SK-N-SH treated with all-trans-retinoic acid at 6 μM for 48 hours (cell line): ENCODE measurements at places on chromosomes 11 and 22.

- no peak for ATAC-seq
These were observed 279.4 kb upstream of the PDGFD start for GRCh38 chr11:104443387-104443786.

DNA sequence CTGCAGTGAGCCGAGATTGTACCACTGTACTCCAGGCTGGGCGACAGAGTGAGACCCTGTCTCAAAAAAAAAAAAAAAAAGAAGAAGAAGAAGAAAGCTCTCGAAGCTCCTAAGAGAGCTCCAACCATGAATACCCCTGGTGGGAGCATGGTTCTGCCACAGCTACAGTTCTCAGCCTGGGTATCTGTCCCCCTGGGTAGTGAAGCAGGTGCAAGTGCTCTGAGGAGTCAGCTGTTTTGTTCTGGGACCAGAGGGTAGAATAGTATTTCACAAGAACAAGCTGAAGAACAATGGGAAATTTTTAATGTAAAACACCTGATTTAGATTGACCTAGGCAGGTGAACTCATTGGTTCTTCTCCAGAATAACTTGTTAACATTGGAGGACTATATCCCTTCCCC, 4.3 kb upstream of the HYOU1 start:
- no peak for ATAC-seq

DNA sequence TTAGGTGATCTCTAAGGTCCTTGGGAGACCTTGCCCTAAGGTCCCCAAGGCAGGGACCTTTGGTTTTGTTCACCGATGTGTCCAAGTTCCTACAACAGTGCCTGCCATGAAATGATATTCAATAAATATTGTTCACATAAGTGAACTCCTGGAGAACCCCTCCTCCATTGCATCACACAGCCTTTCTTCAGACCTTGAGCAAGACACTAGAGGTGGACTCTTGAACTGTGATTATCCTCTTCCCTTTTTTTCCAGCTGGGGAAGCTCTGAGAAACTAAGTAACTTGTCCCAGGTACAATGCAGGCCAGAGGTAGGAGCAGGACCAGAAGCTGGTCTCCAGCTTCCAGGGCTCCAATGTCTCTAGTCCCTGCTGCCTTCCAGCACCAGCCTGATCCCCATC, 76.6 kb upstream of the LMO1 start:
- ATAC-seq: no peak

DNA sequence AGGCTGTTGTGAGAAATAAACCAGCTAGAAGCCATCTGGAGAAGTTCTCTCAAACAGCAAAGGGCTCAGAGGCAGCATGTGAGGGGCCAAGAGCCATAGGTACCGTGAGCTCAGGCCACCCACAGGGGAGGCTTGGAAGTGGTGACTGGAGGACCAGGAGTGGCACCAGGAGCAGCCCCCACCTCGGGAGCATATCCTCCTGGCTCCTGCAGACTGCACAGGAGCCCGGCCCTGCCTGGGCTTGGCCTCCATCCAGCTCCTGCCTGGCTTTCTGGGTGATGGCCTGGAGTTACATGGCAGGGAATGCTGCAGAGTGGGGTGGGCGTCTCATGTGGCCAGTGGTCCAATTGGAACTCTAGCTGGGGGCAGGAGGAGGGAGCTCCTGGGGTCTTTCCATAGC, 4.2 kb upstream of the MPPED1 start:
- no peak for ATAC-seq

DNA sequence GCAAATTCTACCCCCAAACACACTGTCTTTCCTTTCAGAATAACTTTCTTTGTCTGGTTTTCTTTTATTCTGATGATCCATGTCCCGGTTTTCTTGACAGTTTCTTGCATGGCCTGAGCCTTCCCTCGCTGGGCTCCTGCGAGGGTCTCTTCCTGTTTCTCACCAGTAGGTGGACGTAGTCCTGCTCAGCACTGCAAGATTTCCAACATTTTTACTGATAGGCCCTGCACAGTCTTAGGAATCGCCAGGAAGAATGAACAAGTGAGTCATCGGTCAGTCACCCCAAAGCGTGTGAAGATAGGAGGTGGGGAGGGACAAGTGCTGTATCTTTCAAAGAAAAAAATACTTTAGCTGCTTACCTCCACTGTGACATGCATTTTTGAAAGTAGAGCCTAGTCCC, 16.9 kb upstream of the KIRREL3 start:
- ATAC-seq: peak; percentile 99

- ATAC-seq: no peak
These were observed 352.7 kb upstream of the MPPED2 start for GRCh38 chr11:30938810-30939209.

DNA sequence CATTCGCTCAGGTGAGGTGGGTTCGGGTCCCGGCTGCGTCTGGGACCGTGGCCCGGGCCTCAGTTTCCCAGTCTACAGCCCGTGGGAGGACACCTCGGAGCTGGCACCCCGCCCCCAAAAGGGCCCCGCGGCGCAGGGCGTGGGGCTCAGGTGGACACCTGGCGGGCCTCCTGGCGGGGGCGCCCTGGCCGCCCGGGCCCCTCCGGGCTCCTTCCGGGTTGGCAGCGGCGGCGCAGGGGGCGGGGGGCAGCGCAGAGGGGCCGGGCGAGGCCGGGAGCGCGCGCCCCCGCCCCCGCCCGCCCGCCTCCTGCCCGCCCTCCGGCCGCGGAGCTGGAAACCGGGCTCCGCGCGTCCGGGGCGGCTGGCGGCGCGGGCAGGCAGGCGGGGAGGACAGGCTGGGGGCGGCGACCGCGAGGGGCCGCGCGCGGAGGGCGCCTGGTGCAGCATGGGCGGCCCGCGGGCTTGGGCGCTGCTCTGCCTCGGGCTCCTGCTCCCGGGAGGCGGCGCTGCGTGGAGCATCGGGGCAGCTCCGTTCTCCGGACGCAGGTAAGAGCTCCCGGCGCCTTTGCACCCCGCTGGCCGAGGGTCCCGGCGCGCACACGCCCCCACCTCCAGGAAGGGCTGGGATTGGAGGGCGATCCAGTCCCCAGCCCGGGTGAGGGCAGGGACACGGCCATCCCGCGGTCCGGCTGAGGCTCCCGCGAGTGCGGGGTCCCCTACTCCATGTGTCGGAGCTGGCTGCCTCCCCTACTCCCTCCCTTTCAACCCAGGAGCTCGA, at the start of gene EMID1:
Gene EMID1, plus strand, starts transcription at position 303 of the 778 bp plus-strand sequence. Its CDS starts 143 bp downstream, at position 446.
- peak; percentile 77 for ATAC-seq

DNA sequence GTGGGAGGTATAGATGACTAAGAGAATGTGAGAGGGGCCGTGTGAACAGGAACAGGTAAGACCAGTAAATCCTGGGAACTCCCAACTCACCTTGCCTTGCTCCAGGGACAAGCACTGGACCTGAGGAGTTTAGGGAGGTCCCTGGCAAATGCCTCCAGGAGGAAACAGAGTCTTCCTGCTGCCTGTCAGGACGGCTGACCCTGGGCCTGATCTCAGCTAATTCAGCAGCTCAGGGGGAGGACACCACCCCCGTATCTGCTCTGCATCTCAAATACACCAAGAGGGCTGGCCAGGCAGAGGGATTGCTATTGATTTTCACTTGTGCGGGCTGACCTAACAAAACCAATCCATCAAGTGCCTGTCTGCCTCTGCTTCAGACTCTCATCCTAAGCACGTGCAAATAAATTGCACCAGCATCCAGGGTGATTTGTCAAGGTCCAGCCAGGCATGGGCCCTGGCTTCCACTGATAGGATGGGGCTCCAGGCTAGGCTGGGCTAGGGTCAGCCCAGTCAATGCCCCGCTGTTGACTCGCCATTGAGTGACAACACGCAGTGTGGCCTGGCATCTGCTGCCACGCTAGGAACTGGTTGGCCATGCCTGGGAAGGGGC, 20.3 kb downstream of the UQCR10 start:
- ATAC-seq: no peak

DNA sequence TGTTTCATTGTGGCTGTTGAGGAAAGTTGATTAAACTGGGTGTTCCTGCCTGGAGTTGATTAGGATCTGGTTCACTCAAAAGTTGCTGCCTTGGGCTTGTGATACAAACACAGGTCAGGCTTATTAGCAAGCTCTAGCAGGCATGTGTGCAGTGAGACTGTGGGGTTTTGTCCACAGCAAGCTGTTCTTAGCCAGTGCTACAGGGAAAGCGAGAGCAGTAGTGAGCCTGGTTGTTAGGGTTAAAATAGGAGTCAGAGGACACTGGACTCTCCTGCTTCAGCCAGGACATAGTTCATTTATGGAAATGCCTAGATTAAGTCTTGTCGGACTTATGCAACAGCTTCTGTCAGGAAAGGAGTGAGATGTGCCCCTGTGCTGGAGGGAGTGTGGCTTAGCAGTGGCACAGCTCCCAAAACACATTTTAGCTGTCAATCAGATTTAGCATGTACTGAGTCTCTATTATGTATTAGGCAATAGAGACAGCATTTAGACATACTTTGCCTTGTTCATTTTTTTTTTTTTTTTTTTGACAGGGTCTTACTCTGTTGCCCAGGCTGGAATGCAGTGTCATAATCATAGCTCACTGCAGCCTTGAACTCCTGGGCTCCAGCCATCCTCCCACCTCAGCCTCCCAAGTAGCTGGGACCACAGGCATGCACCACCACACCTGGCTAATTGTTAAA, 8.7 kb downstream of the SNRPD3 start:
- no peak for ATAC-seq

- ATAC-seq: no peak
These were observed 761.1 kb downstream of the BRD1 start for GRCh38 chr22:49066619-49067018.

DNA sequence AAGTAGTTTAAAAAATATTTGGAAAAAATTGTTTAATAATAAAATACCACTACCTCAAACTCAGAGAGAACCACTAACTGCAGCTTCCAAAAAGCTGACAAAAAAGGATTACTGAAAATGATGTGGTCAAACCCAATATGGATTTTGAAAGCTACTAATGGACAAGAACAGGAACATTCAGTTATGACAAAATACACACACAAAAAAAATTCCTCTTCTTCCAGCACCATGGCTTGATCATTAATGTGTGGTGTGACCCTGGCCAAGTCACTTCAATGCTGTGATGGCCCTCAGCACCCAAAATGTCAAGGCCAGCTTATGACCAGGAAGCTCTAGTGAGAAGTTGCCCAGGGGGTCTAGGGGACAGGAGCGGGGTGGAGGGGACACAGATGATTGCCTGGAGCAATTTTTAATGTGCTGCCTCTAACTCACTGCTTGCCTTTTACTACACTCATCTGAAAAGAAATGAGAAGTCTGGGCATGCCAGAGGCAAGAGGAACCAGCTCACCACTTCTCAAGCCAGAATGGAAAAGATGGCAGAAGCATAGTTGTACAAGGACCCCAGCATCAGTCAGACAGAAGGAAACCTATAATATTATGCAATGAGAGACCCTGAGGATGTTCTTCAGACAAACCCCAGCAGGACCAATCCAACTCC, 2.2 kb downstream of the SMCO4 start:
- ATAC-seq: no peak

DNA sequence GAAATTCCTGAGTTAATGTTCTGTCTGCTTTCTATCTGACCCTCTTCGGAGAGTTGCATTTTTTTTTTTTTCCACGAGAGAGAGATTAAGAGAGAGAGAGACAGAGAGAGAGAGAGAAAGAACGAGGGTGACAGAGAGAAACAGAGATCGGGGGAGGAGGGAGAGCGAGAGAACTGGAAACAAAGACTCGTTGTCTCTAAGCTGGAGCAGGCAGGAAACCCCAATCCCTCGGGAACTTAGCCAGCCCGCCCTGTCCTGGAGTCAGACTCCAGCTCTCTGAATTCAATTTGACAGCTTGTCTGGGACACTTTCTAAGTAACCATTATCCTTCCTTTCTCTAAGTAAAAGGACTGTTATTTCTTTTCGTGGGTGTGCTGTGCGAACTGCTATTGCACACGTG, 76.9 kb downstream of the KCNJ1 start:
- peak; percentile 92 for ATAC-seq

DNA sequence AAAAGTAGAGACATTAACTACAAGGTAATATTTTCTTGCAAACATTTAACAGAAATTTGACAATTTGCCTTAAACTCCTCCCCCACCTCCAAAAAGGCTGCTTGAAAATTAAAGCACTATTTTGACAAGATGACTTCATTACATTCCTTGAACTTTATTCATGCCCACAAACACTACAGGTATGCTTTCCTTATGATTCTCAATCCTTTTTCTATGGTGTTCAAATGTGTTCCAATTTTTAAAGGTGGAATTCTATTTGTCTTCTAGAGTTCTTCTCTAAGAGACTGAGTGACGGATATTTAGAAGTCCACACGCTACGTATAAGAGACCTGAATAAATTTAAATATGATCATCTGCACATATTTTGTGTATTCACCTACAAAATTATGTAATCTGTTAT, 69.4 kb downstream of the MRTFA start:
- ATAC-seq: no peak

DNA sequence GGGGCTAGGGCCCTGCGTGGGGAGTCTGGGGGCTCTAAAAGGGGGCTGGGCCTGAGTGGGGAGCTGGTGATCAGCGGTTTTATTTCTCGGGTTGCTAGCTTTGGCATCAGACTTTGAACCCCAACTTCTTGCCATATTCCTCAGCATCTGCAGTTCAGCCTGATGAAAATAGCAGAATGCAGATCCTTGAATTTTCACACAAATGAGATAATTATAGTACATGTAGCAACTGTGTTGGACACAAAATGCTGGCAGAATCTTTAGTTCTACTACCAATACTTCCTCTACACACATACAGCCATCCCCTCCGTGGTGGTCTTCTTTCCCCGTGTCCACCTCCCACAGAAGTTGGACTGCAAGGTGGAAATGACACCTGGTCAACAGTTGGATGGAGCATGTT, 1.5 kb downstream of the ZC3H7B start:
- no peak for ATAC-seq

DNA sequence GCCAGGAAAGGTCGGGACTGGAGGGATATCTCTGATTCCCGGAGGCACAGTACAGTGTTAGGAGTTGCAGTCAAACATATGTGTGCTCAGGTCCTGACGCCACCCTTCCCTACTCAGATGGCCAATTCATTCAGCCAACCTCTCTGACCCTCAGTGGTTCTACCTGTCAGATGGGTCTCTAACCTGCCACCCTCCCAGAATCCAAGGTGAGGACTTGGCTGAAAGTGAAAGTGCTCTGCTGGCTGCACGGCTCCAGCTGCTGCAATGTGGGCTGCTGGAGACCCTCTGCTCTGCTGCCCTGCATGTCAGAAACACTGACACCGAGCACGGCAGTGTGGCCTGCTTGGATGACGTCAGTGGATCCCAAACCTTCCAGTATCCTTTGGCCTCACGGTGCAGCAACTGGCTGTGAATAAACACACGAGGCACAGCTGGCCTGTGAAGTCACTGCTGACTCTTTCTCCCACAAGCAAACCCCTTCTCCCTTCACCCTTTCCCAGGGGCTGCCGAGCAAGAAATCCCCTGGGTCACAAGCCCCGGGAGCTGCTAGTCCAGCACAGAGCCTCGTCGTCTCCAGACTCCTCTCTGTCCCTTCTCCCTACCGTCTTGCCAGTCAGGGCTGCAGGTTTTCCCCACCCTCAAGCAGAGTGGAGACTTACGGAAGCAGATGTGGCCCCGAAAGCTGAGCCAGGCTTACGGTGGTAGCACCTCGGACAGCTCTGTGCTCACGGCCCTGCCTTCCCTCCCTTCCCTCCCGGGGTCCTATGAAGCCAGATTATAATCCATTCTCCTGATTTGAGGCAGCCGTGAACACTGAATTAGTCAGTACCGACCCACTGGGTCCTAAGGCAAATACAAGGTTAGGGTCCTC, 24.3 kb downstream of the KIAA0930 start:
- ATAC-seq: no peak
